ENCODE measurements at places on chromosomes 12 and 14.

DNA sequence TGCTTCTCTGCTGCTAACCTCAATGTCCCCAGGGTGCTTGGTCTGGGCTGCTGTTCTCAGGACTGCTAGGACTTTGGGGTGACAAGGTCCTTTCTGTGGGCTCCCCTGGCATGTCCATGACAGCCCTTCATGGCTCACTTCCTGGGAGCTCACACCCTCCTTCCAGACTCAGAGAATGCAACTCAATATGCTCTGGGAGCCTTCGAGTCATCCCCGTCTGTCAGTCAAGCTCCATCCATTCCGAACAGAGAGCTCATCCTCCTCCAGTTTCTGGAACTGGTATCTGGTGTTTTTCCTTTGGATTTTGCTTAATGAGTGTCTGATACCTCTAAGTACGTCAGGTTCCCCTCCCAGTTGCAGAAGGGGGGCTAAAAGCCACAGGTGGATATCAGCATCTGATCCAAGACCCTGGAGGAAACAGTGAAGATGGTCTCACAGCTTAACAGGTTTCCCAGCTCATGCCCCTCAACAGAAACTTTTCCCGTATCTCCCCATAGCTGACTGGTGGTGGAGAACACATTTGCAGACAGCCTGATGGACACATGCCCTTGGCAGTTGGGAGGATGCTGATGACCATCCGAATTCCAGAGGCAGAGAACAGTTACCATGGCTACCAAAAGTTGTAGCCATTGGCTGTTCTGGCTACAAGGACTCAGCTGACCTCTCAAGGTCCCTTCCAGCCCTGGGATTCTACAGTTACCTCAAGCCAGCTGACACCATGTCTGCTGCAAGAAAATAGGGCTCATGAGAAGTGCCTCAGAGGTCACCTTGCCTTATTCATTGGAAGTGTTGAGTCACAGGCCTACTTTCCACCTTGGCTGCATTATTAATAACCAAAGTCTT is 9.5 kb upstream of the RAB35 start:
- no peak for DNase-seq

- no peak for DNase-seq
Observed at GRCh38 chr12:74922117-74922516, 287.5 kb downstream of the KCNC2 start.

- no peak for DNase-seq
Observed at GRCh38 chr14:65329911-65330310, 82.6 kb upstream of the FUT8 start.

GRCh38 chr14:70856851-70857495 is 47.7 kb upstream of the MAP3K9 start:
- DNase-seq: no peak

GRCh38 chr12:53950437-53950773 is 4.3 kb upstream of the HOXC12 start:
- DNase-seq: no peak

GRCh38 chr14:104286086-104286485 is 147.7 kb downstream of the KIF26A start:
- no peak for DNase-seq

- no peak for DNase-seq
Observed at GRCh38 chr12:14362352-14362751, 3.1 kb upstream of the ATF7IP start.
